ENCODE measurements at places on chromosomes 16 and 17.

GRCh38 chr17:61400717-61401388 is 1.2 kb downstream of the TBX2 start:
- DNase-seq: no peak

- DNase-seq: no peak
These were observed 23.5 kb downstream of the COX10 start for GRCh38 chr17:14092808-14093207.

DNA sequence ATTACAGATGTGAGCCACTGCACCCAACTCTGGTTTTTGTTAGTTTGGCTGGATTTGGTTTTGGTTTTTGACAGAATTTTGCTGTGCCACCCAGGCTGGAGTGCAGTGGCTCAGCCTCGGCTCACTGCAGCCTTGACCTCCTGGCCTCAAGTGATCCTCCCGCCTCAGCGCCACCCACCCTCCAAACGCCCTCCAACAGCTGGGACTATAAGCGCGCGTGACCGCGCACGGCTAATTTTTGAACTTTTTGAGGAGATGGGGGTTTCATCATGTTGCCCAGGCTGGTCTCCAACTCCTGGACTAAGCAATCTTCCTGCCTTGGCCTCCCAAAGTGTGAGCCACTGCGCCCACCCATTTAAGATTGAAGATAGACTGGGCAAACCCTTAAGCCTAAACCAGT is 84.4 kb upstream of the RPRML start:
- no peak for DNase-seq

DNA sequence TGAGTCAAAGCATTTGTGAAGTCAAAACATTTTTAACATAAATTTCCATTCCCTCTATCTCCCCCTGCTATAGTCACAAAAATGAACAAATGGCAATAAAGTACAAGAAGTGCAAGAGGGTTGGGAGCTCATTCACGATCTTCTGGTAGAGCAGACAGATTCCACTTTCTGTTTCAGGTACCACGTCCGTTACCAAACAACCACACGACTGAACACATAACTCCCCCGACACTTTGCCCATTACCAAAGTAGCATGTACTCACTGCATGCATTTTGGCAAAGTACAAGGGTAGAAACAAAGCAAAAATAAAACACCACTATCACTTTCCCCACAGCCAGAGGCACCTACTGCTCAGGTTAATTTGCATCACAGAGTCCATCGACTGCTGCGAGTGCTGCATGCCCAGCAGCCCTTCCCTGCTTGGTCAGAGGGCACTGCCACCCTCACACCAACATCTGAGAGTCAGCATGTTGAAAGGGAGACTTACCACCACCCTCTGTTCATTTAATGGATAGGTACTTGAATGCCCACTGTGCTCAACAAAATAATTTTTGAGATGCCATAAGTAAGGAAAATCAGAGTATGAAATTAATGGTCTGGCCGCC is 150.3 kb upstream of the AXIN2 start:
- no peak for DNase-seq

DNA sequence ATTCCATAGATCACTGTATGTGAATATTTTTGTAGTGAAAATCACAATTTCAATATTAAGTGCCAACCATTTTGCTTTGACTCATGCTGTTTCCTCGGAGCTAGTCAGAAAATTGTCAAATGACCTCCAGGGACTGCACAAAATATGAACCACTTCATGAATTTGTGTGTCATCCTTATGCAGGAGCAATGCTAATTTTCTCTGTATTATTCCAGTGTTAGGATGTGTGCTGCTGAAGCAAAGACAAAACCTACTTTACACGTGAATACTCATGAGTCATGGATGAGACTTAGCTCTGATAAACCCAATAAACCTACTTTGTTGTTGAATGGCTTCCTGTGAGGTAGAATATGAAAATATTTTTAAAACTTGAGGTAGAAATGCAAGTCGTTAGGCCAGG is 65.2 kb downstream of the SHCBP1 start:
- no peak for DNase-seq

- no peak for DNase-seq
These were observed 356.6 kb downstream of the KCNJ2 start for GRCh38 chr17:70525961-70526360.

- DNase-seq: no peak
These were observed 8.7 kb downstream of the CLEC19A start for GRCh38 chr16:19294156-19294649.

GRCh38 chr16:2857451-2858244 is at the start of gene PRSS22:
PRSS22 (minus strand) TSS chr16:2858170; CDS start chr16:2858104, 66 bp downstream.
- DNase-seq: no peak

GRCh38 chr16:68232335-68232734 is 3.6 kb downstream of the ESRP2 start:
- no peak for DNase-seq

- no peak for DNase-seq
These were observed 4.0 kb downstream of the STXBP4 start for GRCh38 chr17:54972406-54973138.

- no peak for DNase-seq
These were observed 76.0 kb downstream of the N4BP1 start for GRCh38 chr16:48533931-48534330.

- DNase-seq: peak; percentile 35
These were observed 44.4 kb upstream of the MED13 start for GRCh38 chr17:62109378-62109902.

- no peak for DNase-seq
These were observed 1.5 kb upstream of the NUDT16L1 start for GRCh38 chr16:4691666-4692412.

- no peak for DNase-seq
These were observed 732 bp downstream of the TNRC6A start for GRCh38 chr16:24729951-24730815.

DNA sequence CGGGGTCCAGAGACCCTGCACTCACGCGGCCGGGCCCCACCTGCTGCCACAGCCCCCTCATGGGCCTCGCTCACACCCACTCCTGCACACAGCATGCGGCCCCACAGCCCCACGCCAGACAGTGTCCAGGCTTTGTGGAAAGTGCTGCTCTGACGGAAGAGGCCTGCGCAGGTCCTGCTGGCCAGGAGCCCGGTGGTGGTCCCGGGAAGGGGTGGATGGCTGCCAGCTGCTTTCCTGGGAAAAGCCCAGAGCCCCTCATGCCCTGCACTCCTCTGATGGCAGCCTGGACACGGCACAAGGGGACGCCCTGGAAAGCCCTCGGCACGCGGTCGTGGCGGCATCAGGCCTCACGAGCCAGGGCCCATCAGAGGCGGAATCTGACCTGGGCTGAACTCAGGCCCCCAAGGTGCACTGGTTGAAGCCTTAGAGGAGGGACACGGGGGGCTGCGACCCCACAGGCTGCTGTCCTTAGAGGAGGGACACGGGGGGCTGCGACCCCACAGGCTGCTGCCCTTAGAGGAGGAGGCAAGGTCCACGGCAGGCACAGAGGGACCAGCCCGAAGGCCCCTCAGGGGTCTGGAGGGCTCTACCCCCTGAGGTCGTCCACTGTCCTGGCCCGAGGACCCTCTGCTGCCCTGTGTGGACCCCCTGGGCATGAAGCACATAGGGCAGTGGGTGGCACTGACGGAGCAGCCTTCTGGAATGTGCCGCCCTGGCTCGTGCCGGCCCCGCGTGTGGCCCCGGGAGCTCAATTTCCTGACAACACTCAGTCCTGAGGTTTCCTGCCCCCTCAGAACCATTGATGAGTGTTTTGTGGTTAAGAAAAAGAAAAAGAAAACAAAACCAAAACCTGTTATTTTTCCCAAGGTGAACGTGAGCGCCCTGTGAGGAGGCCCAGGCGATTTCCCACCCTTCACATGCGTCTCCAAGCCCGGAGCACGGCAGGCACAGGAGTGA is 22.1 kb downstream of the SOX8 start:
- DNase-seq: no peak

All from NCI-H1105 (cell line).